ENCODE measurements at places on chromosomes 16 and 17. TPM values are rescaled to one million over a fixed set of nuclear protein-coding genes. Genes with fewer than 3 reads are reported as not detected.

Gene ZNF385C
- 0.07 TPM for total RNA-seq

Gene ZNF750
- not detected for total RNA-seq

Gene OR2C1
- not detected for total RNA-seq

Gene EMP2
- 11.9 TPM for total RNA-seq

Gene PRR35
- total RNA-seq: not detected

Gene SEZ6L2
- 10.9 TPM for total RNA-seq

Gene TBC1D3C
- not detected for total RNA-seq

Gene RRAD
- total RNA-seq: 6.5 TPM

Gene FAM234A
- total RNA-seq: 122 TPM

Gene SOCS1
- 3.6 TPM for total RNA-seq

Gene FBXO39
- total RNA-seq: not detected

Gene USP6
- total RNA-seq: 0.15 TPM

Gene OR4D1
- total RNA-seq: not detected

Gene SHISA6
- total RNA-seq: not detected

Gene ACE
- total RNA-seq: 0.68 TPM

- DNase-seq: no peak
These were observed 143.1 kb upstream of the KCNJ18 start for GRCh38 chr17:21549107-21549687.

GRCh38 chr16:49340466-49340865, 33.1 kb upstream of the C16orf78 start:
- DNase-seq: no peak

- no peak for DNase-seq
These were observed 11.1 kb downstream of the CPD start for GRCh38 chr17:30389756-30390300.

DNA sequence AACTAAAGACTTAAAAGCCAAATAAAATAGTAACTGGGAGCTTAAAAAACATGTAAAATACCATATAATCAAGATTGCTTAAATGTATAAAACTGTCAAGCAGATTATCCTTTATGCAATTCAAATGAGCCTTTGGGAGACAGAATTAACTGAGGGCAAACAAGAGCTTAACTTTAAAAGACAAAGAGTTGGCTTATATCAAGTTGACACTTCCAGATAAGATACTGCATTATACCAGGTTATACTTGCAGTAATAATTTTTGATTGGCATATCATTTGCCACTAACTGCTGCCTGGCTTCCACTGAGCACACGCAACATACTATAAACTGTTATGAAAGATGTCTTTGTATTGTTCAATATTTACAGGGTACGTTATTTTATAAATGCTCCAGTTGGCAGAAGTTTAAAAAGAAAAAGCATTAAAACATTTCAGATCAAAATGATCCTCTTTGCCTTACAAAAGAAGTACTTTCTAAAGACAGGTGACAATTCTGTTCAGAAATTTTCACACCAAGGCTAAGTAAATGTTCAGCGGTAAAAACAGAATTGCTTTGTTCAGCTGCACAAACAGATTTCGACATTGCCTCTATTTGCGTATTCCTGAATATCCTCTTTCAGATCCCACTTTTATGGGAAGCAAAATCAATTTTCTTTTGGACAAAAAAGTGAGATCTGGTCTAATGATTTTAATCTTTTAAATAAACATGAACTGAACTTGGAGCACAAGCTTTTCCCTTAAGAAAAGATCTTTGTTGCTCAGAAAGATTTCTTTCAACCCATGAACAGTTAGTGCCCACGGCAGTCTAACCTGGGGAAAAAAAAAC, 50.7 kb downstream of the TOX3 start:
- no peak for DNase-seq

DNA sequence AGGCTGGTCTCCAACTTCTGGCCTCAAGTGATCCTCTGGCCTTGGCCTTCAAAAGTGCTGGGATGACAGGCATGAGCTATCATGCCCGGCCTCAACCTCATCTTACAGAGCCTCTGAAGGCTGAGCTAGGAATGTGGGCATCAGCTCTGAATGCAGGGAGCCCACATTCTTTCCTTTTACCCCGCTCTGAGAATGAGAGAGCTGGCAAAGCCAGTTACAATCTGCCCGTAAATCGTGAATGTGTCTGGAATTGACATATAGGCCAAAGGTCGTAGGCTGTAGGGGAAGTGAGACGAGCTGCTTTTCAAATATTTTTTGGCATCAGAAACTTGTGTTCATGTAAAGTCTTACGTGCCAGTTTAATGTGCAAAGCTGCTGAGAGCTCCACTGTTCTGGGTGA, 4.5 kb downstream of the TMEM238L start:
- DNase-seq: no peak

- no peak for DNase-seq
These were observed 52.0 kb downstream of the COTL1 start for GRCh38 chr16:84565669-84566495.
